ENCODE measurements at places on chromosomes 7 and 10.
A peak's percentile ranks its signal among the peaks of the same experiment; 100 is the strongest.

DNA sequence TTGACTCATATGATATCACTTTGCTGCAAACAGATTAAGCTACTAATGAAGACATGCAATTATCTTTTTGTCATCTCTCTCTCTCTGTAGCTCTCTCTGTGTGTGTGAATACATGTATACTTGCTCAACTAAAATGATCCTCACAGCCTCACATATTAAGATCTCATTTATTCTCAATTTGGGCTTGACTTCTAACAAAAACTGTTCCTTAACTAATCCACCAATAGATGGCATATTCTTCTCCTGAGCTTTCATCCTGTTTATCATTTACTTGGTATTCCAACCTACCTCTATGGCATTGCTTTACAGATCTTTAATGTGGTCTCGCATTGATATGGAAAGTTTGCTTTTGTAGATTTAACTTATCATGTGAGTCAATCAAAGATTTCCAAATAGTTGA, 540.4 kb downstream of the CNTNAP2 start:
- DNase-seq: no peak

GRCh38 chr7:84219310-84219709, 24.7 kb upstream of the SEMA3A start:
- DNase-seq: no peak

GRCh38 chr10:102432162-102432950, at the start of gene CUEDC2:
Gene CUEDC2, minus strand, starts transcription at chr10:102432574. Its CDS starts 7,386 bp downstream, at chr10:102425188.
- peak; percentile 57 for DNase-seq

DNA sequence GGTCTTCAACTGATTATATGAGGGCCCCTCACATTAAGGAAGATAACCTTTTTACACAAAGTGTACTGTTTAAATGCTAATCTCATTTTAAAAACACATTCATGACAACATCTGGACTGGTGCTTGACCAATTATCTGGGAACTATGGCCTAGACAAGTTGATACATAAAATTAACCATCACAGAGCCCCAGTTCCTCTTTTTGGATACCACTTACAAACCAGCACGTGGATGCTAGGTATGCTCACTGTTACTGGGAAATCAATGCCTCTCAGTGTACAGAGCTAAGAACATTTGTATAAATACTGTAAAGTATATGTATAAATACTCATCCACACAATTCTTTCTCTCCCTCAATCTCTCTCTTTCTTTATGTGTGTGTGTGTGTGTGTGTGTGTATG, 1217.8 kb upstream of the LRRTM3 start:
- no peak for DNase-seq

DNA sequence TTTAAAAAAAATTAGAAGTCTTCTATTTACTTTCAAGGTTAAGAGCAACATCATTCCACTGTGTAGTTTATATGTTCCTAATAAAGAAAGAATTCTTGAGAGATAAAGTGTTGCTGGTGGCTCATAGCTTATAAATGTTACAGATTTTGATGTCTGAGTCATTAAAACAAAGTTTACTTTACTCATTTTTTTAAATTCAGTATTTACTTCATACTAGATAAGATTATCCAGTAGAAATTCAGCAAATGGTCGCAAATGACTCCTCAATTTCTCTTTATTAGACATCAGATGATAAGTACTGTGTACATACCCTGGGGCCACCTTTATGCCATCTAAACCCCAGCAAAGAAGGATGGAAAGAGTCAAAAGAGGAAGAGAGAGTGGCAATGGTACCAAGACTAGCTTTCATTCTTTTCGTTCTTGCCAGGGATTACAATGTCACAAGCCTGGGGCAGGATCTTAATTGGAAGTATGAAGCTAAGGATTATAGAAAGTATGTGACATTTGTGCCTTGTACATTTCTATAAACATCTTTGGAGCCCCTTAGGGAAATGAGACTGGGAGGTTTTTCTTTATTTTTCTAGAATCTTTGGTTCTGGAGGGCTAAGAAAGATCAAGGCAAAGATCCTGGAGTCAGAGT, 206.1 kb downstream of the CHRM2 start:
- no peak for DNase-seq

GRCh38 chr7:94393246-94394108, 1.2 kb upstream of the COL1A2 start:
- DNase-seq: no peak

GRCh38 chr10:70378122-70378521, 4.3 kb downstream of the LRRC20 start:
- DNase-seq: no peak

DNA sequence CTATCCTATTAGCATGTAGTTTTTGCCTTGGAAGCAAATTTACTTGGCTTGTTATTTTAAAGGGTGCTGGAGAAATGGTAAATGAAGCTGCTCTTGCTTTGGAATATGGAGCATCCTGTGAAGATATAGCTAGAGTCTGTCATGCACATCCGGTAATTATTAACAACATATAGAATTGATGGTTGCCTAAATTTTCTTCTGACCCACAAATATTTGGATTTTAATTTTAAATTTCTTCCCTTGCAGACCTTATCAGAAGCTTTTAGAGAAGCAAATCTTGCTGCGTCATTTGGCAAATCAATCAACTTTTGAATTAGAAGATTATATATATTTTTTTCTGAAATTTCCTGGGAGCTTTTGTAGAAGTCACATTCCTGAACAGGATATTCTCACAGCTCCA, 28.0 kb downstream of the DLD start:
- DNase-seq: no peak

GRCh38 chr10:11530806-11531205, 80.6 kb downstream of the USP6NL start:
- DNase-seq: no peak

DNA sequence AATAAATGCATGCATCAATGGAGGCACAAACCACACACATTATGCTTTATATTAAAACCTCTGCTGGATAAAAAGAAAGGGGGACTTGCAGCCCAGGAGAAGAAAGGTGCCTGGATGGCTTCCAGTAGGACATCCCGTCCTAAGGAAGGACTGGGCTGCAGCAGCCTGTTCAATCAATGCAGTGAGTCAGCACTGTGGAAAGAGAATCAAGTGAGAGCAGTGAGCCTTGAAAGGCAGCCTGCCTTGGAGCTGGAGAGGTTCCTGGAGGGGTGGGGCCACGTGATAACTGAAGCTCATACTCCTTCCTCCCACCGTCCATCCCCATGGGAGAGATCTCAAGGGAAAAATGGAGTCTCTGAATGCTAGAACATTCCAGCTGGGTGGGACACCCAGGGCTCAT, 501.2 kb downstream of the ADRA2A start:
- DNase-seq: no peak

DNA sequence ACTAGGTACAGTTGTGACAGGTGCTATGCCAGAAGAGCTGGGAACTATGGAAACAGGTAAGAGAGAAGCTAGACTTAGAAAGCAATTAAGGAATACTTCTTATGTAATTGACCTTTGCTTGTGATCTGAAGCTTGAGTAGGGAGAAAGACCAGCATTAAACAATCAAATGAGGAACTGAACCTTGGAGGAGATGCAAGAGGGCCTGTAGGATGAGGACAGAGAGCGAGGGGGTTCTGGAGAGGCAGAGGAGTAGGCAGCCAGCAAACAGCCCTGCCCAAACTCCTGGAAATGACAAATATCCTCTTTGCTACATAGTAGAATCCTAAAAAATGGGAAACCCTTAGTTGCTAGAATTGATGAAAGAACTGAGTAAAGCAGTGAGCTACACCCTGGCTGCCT, 41.6 kb upstream of the FAM204A start:
- DNase-seq: no peak

GRCh38 chr7:21417647-21418046, 10.2 kb upstream of the SP4 start:
- no peak for DNase-seq

DNA sequence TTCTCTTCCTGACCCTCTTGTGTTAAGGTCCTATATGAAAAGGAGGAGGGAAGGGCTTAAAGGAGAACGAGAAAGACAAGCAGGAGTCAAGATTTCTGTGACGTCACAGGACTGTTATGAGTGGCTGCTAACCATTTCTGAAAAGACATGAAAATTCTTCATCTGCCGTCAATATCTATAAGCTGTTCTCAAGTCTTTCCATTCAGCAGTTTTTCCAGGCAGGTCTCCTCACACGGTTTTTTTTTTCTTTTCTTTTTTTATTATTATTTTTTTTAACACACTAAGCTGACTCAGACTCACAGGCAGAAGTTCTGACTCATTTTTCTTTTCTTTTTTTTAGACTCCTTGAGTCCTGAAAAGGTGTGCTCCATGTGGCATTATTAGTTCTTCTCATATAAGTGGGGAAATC, 72.0 kb downstream of the DGKI start:
- DNase-seq: no peak

DNA sequence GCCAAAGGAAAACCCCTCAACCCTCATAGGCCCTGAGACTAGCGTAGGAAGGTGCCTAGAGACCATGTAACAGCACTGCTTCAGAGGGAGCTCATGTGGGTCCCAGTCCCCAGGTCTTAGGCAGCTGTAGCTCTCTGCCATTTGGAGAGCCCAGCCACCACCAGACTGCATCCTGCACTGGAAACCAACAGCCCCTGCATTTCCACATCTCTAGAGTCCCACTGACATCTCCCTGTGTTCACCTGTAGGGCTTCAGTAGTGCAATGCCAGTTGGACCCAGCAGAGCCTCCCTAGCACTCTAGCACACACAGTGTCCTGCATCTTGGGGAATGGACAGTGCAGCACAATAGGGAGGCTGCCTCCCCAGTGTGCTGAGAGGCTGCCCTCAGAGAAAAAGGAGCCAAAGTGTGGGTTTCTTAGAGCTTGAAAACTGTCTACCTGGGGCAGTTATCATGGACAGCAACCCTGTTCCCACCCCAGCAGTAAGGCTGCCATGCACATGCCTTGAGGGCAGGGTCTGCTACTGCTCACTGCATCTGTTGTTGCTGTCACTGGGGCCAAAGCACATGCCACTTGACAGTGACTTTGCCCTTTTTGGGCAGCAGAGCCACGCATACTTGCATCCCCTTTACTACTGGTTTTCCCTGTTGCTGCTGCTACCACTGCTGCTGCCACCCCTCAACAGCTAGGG, 46.7 kb upstream of the ANTXRL start:
- DNase-seq: no peak

Measured in NCI-H2081 treated with DMSO at 0.1 percent for 48 hours (cell line).